Spinal cord (tissue), 10 donors: ENCODE measurements at places on chromosomes 3 and 15. TPM values are rescaled to one million over a fixed set of nuclear protein-coding genes. Genes with fewer than 3 reads are reported as not detected.

Gene CADPS
- total RNA-seq = 251 TPM

- DNase-seq = no peak
Measured at GRCh38 chr3:54939557-54940300, 11.9 kb upstream of the LRTM1 start.

DNA sequence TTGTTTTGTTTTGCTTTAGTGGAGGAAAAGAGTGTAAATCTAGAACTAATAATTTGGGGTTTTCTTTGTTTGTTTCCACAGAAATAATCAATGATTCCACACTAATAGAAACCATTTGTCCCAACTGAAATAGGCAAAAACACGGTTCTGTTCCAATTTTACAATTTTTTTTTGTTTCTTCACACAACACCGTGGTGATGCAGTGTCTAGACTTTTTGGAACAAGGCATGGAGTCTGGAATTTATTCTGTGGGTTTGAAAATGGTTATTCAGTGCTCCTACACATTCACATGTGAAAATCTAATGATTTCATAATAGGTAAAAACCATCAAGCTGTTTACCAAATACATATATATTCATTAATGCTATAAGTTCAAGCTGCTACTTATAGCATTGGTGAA is 629.0 kb upstream of the TGFBR2 start:
- DNase-seq = no peak

DNA sequence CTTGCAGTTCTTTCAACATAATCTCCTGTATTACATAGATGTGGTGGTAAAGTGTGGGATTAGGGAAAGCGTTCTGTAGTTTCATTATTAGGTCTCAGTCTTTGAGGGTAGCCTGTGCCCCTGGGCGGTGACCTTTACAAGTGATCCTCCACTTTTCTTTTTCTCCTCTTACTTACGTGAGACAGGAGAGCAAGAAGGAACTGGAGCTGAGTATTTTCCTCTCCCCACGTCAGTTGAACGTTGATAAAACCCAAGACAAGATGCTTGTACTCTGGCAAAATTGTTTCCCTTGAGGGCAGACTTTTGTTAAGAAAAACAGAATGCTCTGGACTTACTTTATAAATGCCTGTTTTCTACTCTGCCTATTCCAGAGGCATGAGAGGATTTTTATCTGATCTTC is 378.7 kb downstream of the ZNF385D start:
- DNase-seq = no peak

DNA sequence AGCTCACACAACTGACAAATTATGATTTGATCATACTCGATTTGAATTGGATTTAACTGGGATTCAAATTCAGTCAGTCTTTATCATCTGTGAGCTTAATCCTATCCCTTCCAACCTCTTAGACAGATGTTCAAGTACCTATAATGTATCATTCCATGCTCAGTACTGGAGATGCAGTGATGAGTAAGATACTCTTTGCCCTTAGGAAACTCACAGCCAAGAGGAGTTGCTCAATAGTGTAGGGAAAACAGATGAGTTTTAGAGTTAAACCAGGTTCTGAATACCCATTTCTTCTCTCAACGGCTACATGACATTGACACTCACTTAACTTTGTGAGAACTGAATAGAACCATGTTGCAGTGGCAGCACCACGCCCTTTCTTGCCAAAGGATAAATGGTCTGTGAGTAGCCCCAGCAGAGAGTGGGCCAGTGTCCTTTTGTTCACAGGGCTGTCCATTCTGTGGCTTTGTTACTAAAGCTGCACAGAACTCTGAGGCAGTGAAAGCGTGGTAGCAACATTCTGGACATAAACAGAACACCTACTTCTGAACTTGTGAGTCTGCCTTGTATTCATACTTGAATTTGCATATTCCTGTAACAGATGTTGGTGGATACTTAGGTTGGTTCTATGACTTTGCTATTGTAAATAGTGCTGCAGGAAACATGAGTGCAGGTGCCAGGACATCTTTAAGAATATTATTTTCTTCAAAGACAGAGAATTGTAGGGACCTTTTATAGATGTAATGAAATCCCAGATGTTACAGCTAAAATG is 91.6 kb downstream of the RASA2 start:
- no peak for DNase-seq

DNA sequence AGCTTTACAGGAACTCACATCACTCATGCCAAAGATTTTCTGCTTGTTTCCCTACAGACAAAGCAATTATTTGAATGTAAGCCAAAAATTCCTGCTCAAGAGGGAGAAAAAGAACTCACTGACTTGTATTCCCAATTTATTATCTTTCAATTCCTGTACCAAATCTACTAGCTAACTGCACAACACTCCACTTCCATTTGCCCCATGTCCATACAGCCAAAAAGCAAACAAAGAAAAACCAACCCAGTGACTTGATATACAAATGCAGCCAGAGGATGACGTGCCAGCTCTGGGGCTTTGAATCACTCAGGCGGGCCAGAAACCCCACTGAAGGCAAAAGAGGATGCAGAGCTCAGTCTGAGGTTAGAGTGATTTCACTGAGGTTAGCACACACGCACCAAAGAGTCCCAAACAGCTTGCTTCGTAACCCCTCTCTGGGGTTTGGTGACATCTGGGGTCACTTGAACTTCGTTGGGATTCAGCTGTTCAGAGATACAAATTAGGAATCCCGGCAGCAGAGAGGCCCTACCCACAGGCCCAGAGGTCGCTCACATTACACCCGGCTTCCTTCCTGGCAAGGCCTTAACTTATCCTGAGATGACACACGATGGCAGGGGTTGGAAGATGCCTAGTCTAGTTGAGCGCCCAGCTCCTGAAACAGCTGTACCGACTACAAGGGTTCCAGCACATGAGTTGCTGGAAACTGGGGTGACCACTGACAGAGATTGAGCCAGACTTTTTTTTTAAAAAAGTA is 1.6 kb downstream of the RFTN1 start:
- DNase-seq = peak; percentile 61

Gene CTXND1
- 6.3 TPM for total RNA-seq

DNA sequence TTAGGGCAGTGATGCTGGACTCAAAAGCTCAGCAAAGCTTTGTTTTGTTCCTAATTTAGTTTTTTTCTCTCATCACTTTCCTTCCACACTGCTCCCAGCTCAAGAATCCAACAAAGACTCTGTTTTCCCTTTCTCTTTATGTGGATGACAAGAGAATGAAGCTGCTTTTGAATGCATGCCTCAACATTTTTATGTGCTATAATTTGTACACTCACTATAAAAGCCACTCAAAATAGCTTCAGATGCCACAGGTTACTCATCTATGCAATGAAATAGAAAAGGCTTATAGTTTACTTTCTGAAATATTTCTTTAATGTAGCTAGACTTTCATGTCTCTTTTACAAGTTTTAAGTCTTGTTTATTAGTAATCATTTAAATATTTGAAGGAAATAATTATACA is 714.9 kb downstream of the OTOL1 start:
- no peak for DNase-seq

DNA sequence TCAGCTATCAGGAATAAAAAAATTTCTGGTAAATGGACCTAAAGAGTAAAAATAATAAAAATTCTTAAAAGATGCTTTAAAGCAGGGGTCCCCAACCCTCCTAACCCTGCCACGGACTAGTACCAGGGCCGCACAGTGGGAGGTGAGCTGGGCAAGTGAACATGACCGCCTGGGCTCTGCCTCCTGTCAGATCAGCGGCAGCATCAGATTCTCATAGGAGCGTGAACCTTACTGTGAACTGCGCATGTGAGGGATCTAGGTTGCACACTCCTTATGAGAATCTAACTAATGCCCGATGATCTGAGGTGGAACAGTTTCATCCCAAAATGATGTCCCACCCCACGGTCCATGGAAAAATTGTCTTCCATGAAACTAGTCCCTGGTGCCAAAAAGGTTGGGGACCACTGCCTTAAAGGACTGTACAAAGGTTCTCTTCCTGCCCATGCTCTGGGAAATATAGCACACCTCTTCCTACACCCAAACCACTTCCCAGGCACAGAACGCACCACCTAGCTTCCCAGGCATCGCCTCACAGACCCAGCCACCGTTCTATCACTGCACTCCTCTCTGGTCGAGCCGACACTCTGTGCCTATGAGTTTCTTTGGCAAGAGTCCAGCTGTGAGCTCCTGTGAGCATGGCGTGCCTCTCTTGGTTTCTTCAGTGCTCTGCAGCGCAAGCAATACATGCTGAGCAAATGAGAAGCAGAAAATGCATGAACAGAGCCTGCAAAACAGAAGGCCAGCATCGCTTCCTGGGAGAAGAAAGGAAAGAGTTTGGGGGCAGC is 104.9 kb downstream of the OCA2 start:
- no peak for DNase-seq

Gene CLDN1
- total RNA-seq = 9.9 TPM

GRCh38 chr3:16808393-16809107 is 76.2 kb upstream of the PLCL2 start:
- DNase-seq = no peak

DNA sequence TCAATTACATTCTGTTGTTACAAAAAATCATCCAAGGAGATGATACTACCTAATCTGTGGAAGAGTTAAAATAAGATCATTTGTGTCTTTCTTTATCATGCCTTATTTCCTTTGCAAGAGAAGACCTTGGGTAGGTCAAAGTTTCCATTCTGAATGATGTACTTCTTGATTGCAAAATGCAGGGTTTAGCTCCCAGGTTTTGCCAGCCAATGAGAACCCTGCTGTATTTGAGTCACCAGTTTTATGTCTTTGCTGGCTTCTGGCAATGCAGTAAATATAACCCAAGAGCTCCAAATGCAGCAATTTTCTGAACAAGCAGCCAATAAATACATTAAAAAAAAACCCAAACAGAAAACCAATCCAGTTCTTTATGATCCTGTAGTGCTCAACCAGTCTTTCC is 204.9 kb downstream of the CADPS start:
- DNase-seq = no peak

Gene RFC4
- total RNA-seq = 21.7 TPM

GRCh38 chr3:60757724-60758123 is 493.5 kb downstream of the FHIT start:
- DNase-seq = no peak

GRCh38 chr15:75171408-75171807 is 30.3 kb upstream of the C15orf39 start:
- DNase-seq = no peak

DNA sequence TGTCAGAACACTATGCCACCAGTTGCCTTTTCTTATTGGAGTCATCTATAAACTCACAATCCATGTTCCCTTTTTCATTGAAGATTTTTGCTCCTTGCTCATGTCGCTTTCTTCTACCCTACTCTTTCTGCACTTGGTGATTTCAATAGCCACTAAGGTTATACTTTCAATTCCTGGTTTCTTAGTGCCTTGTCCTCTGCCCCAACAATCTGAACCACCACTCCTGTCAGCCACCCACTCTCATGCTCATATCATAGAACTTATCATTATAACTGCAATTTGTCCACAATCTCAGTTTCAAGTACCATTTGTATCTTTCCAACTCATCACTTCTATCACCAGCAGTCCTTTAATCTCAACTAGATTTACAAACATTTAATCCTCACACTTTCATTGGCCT is 10.0 kb upstream of the GRAMD1C start:
- no peak for DNase-seq

GRCh38 chr15:45112591-45113379 is 1.2 kb downstream of the DUOX2 start:
- DNase-seq = no peak

DNA sequence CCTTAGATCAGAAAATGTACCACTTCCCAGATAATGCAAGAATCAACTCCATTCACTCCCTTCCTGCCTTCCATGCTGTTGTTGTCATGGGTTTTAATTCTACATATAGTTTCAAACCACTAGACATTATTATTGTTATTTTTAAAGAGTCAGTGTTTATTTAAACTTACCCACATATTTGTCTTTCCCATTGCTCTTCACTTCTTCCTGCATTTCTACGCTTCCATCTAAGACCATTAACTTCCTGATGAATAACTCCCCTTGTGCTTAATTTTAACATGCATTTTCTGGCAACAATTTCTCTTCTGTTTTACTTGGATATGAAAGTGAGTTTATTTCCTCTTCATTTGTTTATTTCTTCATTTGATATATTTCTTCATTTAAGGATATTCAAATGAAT is 127.1 kb upstream of the FHIT start:
- DNase-seq = no peak

DNA sequence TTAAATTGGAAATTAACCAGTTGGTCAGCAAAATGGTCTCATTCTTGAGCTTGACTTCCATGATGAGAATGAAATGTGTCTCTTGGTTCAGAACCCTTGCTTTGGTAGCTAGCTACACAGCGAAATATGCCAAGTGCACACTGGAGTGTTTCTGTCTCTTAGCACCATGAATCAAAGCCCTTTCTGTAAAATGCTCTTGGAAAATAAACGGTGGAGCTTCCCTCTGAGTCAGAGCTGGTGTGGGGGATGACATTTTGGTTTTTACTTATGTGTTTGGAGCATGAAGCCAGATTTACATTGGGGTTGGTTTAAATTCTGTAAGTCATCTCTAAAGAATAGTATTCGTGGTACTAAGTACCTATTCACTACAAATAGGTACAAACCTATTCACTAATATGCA is 85.1 kb upstream of the NANOGP8 start:
- no peak for DNase-seq

- DNase-seq = peak; percentile 53
Measured at GRCh38 chr15:55741833-55742497, 987 bp downstream of the PRTG start.

Gene SEMA6D
- 68.8 TPM for total RNA-seq

DNA sequence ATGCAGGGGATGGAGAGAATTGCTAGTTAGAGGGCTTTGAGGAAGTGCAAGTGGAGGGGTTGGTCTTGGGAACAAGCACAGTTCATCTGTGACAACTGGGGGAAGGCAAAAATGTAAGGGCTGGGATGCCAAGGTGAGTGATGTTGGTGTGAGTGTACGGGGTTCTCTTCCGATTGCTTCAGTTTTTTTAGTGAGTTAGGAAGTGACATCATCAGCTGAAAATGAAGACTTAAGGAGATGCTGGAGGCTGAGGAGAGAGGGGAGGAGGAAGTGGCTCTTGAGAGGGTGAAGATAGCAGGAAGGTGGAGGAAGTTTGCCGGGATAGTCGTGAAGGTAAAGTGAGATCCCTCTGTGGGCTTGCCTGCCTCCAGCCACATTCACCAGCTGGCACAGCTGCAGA is 12.7 kb downstream of the TICRR start:
- no peak for DNase-seq

- no peak for DNase-seq
Measured at GRCh38 chr3:182108371-182108770, 396.6 kb downstream of the SOX2 start.

Gene TRH
- total RNA-seq = 7.0 TPM

DNA sequence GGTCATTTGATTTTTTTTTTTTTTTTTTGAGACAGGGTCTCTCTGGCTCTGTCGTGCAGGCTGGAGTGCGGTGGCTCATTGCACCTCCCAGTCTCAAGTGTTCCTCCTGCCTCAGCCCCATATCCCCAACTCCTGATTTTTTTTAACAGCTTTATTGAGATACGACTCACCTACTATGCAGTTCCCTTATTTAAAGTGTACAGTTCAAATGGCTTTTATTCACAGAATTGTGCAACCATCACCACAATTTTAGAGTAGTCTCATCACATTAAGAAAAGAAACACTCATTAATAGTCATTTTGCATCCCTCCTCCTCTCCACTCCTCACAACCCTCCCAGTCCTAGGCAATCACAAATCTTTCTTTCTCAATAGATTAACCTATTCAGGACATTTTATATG is 1.9 kb upstream of the TRA2B start:
- no peak for DNase-seq

- DNase-seq = no peak
Measured at GRCh38 chr3:108830991-108831614, 8.5 kb downstream of the TRAT1 start.

Gene CCR9
- 0.30 TPM for total RNA-seq
